Kasumi-1 (cell line): ENCODE measurements at places on chromosomes 7 and 10.

GRCh38 chr10:63300801-63301200 lies 165.0 kb downstream of the JMJD1C start:
- DNase-seq = no peak

DNA sequence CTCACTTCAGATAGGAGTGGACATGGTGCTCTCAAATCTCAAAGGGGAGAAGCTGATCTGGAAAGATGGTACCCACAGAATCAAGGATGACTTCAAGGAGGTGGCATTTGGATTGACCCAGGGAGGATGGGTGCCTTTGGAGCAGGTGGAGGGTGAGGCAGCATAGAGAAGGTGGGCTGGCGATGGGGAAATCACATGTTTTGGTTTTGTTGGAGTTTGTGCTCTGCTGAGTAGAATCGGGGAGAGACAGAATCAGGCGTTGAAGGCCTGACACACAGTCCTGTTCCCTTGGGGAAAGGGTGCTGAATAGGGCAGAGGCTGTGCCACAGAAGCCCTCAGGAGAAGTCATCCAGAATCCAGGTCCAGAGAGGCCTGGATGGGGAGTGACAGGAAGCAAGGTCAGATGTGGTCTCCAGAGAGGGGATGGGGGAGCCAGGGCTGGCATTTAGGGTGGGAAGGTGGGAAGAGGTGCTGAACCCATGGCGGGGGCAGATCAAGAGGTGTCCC lies 291.1 kb downstream of the GLRX3 start:
- DNase-seq = no peak

- DNase-seq = no peak
Observed at GRCh38 chr10:129170812-129171211, 296.2 kb upstream of the MGMT start.

DNA sequence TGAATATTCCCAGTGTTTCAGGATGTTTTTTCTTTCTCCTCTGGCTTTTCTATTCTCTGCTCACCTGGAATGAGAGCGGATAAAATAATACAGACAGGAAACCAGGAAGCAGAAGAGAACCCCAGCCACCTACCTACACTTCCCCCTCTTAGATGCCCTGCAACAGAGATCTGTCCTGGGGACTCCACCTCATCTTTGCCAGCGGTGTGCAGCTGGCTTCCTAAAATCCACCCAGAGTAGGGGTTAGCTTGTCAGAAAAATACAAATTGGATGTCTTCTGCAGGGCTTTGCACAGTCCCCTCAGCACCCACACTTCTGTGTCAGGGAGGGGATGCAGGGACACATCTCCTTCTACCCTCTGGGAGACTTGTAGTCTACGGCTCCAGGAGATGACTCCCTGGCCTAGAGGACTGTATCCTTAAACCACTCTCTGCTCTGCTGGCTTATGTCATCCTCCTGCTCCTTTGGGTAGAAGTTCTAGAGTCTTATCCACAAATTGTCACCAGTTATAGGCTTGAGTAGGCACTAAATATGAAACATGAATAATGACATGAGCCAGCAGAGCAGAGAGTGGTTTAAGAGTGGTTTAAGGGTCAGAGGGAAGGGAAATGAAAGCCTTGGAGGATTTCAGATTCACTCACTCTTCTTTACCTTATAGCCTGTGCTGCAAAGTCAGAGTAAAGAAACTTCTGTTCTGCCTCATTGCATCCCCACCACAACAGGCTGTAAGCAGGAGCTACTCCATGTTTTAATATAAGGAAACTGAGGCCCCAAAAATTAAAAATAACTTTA lies 749.4 kb downstream of the AUTS2 start:
- no peak for DNase-seq

DNA sequence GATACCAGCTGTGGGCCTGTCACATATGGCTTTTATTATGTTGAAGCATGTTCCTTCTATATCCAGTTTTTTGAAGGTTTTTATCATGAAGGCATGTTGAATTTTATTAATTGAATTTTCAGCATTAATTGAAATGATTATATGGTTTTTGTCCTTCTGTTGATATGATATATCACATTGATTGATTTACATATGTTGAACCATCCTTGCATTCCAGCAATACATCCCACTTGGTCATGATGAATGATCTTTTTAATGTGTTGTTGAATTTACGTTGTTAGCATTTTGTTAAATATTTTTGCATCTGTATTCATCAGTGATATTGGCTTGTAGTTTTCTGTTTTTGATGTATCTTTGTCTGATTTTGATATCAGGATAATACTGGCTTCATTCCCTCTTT lies 21.2 kb downstream of the PRSS37 start:
- DNase-seq = no peak

DNA sequence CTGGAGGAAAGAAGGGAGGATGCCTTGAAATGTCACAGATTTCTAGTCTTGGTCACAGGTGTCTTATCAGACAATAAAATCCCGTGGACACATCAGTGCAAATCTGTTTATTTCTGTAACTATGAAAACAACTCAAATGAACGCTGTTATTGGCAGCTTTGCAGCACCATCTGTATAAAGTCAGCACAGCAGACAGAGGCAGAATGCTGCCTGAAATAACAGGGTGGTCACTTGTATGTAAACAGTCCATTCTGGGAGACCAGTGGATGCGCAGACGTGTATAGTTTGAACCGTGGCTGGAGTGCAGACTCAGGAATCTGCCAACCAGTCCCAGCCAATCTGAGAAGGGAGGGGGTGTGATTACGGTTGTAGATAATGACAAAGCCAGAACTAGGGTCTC lies 54.8 kb downstream of the SEC23IP start:
- DNase-seq = no peak
